ENCODE measurements at places on chromosomes 11 and 22.

DNA sequence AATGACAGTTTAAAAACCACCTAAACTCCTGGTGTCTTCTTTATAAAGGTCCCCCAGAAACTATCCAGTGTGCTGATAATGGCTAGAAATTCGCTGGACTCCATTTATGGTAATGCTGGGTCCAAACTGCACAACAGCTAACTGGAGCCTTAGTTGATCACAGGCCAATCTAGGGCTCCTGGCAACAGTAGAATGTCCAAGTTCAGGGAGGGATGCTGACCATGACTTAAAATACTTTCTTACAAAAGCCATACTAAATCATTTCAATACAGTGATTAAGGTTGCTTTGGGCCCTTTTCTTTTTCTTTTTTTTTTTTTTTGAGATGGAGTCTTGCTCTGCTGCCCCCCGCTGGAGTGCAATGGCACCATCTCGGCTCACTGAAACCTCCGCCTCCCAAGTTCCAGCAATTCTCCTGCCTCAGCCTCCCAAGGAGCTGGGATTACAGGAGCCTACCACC, 14.5 kb upstream of the GAB2 start:
- no peak for DNase-seq

DNA sequence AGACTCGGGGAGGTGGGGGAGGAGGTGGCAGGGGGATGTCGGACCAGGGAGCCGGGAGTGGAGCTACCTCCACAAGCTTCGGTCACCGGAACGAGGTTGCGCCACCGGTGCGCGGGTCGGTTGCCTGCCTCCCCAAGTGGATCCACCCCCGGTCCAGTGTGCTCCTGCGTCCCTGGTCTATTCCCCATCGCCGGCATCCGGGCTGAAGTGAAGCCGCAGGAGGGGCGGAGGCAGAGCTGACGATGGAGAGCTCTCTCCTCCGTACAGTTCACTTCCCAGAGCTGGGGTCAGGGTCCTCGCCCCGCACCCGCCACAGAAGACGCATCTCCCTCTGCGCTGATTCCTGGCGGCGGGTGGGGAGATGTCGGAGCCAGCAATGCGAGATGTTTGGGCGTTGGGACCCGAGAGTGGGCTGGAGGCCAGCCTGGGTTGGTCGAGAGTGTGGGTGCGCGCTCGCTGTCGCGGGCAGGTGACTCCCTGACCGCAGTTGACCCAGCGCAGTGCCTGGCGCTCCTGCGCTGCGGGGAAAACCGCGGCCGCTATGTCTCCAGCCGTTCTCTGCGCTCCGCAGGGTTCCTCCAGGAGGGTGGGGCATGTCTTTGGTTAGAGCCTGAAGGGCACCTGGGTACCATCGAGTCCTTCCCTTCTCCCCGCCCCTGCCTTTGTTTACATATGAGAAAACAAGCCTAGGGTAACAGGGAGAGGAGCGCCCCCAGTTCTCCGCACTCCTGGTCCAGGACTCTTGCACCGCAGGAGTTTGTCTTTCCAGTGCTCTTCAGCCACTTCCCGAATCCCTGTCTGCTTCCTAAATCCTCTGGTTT, 1.7 kb downstream of the C11orf96 start:
- DNase-seq: no peak

GRCh38 chr22:46119093-46119728, 31.1 kb upstream of the PPARA start:
- DNase-seq: no peak

DNA sequence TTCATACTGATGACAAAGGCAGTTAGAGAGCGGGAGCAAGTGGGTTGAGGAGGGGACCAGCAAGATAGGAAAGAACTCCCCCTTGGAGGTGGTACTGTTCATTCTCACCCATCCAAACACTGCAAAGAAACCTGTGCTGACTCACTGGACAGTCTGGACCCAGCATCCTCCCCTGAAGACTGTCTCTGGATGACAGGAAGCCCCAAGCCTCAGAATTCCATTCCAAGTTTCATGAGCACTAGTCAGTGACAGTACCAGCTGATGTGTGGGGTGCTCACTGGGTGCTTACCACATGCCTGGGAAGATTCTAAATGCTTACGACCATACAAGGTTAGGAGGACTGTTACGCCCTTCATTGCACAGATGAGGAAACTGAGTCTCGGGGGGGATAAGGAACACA, 160.9 kb downstream of the IGLL1 start:
- no peak for DNase-seq

DNA sequence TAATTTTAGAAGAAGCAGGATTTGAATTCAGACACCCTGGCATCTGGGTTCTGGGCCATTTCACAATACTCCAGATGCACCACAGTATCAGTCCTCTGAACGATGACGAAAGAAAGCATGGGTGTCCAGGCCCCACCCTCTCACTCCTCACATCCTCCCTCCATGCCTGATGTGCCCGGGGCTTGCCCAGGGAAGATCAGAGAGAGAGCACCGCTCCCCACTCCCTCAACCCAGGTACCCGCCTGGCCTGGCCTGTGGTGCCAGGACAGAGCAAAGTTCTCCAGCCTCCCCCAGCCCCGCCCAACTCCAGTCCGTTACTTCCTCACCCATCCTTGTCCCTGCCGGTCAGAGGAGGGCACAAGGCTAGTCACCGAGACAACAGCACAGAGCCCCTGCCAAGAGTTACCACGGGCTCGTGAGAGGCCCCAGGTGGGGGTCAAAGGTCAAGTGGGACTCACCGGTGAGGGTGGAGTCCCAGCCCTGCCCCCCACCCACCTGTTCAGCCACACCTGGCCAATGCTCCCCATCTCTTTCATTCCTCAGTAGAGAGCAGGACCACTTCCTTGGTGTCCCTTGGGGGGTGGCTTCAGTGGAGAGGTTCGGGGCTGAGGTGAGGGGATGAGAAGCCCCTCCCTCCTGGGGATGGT, 8.1 kb downstream of the BCL9L start:
- peak; percentile 96 for DNase-seq

- no peak for DNase-seq
Observed at GRCh38 chr11:87150936-87151335, 113.2 kb downstream of the TMEM135 start.

DNA sequence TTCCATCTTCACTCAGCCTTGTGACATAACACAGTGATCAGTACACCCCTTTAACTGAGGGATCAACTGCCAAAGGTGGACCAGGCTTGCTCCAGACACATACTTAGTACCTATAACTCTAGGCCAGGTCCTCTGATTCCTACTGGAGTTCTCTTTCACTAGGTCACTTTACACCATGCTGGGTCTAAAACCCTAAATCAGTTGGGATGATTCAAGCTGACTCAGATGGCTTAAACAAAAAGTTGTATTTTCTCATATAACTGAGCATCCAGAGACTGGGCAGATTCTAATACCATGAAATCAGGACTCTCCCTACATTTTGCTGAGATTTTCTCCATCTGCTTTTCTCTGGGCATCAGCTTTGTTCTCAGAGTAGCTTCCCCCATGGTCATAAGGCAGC, 26.0 kb upstream of the FLI1 start:
- DNase-seq: peak; percentile 55

- no peak for DNase-seq
Observed at GRCh38 chr11:107457205-107457557, 444 bp downstream of the CWF19L2 start.

- peak; percentile 58 for DNase-seq
Observed at GRCh38 chr11:34860034-34860433, 56.1 kb downstream of the APIP start.

- DNase-seq: no peak
Observed at GRCh38 chr11:14969901-14970323, 2.2 kb downstream of the CALCA start.

GRCh38 chr22:44574640-44575380, 76.8 kb upstream of the RTL6 start:
- DNase-seq: no peak

DNA sequence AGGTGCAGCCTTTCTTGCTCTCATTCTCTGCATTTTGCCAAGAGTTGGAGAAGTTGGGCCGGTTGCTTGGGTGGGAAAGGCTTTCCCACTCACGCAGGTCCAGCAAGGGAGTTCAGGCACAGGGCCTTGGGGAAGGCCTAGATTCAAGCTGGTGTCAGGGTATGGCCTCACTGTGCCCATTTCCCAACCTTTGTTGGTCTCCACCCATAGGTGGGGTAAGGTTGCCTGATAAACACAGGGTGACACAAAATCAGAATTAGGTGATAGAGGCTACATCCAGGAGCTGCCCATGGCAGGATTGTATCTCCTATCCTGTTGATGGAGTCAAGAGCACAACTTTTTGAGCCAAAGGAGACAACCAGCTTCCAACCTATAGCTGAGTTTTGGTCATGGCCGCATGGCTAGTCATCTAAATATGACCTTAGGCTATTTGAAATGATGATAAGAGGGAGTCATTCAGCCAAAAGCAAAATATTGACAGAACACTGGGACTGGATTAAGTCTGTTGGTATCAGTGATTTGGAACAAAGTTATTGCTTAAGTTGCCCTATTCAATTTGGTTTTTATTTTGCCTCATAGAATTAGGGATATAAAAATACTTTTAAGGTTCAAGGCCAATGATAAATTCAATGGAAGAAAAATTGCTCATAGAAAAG, 20.9 kb downstream of the CAT start:
- DNase-seq: no peak

DNA sequence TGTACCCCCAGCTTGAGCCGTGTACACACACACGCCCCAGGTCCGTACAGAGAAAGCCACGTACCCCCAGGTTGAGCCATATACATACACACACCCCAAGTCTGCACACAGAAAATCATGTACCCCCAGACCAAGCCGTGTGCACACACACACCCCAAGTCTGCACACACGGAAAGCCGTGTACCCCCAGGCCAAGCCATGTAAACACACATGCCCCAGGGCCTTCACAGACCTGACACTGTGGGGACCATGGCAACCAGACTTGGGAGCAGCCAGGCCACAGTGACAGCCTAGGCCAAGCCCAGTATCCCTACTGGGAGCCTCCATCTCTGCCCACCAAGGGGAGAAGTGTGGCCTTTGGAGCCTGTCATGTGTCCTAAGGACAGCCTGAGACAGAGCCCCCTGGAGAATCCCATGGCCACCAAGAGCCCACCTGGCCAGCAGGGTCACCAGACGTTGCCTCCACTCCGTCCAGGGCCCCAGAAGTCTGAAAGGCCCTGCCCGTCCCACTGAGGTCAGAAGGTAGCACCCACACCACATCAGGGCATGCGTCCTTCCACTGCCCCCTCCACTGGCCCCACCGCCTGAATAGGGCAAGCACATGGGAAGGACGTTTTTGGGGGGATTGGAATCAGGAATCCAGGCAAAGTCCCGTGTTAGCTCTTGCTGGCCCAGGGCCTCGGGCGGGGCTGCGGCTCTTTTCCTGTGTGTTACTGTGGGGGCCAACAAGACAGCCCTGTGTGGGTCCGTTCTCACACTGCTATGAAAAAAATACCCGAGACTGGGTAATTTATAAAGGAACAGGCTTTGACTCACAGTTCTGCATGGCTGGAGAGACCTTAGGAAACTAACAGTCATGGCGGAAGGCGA, 636.7 kb downstream of the TBC1D22A start:
- no peak for DNase-seq

GRCh38 chr11:503179-503981, 3.7 kb downstream of the RNH1 start:
- DNase-seq: peak; percentile 82

DNA sequence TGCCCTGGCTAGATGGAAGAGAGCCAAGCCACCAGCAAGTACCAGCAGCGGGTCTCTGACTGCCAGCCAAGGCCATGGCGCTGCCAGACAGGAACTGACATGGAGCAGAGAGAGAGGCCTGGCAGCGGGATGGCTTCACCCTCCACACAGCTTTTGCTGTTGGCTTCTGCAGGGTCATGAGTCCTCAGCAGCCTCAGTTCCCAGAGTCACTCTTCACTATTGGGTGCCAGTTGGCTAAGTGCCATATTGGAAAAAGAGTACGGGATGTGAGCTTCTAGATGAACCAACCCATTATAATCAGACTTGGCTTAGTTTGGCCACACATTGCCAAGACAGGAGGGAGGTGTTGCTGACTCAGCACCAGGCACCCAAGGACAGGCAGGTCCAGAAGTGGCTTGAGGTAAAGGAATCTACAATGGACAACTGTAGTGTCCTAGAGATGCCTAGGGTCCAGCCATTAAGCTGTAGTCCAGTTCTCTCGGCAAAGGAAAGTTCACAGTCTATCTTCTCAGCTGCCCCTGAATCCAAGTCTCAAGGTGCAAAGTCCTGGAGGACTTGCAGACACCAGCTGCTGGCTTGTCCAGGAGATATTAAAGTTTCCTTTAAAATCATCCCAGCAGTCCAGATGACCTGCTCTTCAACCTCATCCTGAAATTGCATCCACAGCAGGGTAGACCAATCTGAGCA, 40.7 kb upstream of the POU2AF1 start:
- no peak for DNase-seq

DNA sequence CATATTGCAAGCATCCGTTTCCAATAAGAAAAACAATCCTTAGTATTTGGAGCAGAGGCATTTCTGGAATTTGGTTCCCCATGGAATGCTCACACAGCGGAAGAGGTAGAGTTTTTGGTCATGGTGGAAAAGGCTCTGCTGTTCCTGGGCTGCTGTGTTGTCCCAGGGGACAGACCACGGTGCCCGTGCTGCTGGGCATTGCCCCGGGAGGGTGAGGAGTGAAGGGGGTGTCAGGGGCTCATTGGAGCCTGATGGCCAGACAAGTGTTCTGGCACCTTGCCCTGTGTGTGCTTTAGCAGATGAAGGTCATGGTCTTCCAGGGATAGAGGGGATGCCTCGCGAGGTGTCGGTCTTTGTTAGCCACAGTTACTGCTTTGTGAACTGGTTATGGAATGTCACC, 61.2 kb downstream of the MPPED1 start:
- no peak for DNase-seq

GRCh38 chr22:22343581-22344296, 99.2 kb downstream of the VPREB1 start:
- no peak for DNase-seq

- no peak for DNase-seq
Observed at GRCh38 chr11:279040-279965, 1.1 kb downstream of the NLRP6 start.

DNA sequence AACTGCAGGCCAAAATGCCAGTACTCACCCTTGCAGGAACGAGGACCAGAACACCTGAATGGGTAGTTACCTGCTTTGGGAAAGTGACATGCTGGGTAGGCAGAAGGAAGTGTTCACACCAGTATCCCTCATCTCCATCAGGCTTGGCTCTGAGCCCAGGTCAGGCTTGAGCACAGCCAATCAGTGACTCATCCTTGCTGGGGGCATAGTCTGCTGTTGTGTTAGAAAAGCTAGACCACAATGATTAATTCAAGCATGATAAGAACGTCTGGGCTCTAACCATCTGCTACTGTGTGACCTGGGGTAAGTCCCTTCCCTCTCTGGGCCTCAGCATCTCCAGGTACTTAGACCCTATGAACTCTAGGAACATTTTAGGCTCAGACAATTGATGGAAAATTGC, 450.4 kb downstream of the MIAT start:
- peak; percentile 92 for DNase-seq
